ENCODE measurements at places on chromosomes 5 and 9.

- no peak for DNase-seq
Observed at GRCh38 chr5:31095796-31096195, 97.7 kb upstream of the CDH6 start.

DNA sequence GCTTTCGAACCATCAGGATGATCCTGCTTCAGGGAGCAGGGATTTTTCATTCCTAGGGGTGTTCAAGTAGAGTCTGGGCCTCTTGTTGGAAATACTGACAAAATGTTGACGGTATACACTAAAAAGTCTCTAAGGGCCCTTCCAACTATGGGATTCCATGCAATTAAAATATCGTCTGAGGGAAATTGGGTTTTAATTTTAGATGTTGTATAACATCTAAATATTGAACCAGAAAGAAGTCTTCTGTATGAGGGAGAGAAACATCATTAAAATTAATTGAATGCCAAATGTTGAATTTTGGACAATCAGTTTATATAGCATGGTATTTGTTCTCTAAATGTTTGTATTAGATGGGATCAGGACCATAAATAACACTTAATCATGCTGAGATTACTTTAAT is 25.7 kb upstream of the DAB2 start:
- DNase-seq, result no peak

- no peak for DNase-seq
Observed at GRCh38 chr5:98514215-98514614, 259.2 kb upstream of the RGMB start.

- DNase-seq, result no peak
Observed at GRCh38 chr5:111927191-111927590, 170.2 kb upstream of the NREP start.

DNA sequence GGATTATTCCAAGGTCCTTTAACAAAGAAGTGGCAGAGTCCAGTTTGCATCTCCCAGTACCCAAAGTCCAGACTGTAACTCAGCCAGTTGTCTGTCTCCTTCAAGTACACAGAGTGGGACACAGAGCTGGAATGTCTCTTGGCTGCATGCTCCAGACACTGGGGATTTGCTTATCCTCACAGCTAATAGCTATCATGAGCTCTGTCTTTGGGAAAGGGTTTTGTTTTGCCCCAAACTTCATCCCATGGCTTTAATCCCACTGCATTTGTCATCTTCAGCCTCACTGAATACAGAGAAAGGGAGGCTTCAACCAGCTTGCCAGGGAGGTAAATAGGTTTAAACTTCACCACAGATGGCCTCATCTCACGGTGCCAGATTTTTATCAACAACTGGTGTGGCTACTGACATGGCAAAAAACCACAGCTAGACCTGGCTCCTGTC is 412.2 kb upstream of the SLC24A2 start:
- no peak for DNase-seq

DNA sequence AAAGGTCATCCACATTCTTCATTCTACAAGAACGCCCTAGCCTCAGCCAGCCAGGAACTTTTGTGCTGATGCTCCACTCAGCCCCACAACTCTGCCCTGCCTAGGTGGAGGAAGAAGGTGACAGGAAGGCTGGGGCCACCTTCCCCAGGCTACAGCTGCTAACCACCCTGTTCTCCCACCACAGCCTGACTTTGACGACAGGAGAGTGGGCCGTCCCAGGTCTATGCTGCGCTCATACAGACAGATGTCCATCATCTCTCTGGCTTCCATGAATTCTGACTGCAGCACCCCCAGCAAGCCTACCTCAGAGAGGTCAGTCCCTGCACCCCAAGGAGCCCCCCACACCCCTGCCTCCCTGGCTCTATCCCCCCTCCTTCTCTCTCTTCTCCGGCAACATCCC is 28.2 kb upstream of the FOXI1 start:
- DNase-seq, result no peak

DNA sequence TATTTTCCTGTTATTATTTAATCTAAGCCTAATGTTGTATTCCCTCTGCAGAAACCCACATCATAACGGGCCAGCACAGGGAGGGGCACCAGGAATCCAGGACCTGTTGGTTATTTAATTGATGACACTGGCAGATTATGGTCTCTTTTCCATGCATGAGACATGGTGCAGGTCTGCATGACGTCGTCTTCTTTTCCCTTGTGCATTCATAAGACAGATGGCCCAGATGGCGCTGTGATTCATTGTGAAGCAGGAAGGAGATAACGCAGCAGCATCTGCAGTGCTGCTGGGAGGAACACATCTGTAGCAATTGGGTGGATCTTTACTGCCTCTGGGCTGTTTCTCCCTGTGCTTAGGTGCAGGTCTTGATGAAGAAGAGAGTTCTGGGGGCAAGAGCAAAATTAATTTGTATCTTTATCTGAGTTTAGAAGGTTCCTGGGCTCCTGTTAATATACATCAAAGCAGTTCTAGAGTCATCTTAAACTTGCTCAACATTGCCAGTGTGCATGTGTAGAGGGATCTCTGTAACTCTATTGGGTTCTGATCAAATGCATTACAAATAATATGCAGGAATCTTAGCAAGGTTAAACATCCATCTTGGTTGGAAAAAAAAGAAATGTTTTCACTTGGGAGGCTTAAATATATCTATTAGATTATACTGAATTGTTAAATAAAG is 176.1 kb downstream of the PCSK1 start:
- DNase-seq, result no peak

- no peak for DNase-seq
Observed at GRCh38 chr9:121538221-121538620, 38.6 kb upstream of the GGTA1 start.

DNA sequence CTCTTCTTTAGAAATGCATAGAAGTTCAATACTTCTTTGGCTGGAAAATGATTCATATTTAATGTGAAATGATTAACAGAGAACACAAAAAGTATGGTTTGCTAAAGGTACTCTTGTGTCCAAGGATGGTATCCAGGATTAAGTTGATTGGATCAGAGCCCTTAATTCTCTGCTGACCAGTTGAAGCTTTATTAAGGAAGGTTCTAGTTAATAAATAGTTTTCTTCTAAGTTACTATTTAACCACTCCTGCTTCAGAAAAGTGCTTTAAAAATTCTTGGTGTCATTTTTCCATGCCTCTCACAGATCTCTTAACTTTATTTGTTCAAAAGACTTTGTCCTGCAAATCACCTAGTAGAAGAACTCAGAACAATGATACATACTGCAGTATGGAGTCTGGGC is 134.3 kb downstream of the MEF2C start:
- no peak for DNase-seq

- no peak for DNase-seq
Observed at GRCh38 chr5:62305358-62305714, 670 bp upstream of the KIF2A start.

GRCh38 chr9:86500667-86501435 is 146.6 kb upstream of the TUT7 start:
- DNase-seq, result no peak

DNA sequence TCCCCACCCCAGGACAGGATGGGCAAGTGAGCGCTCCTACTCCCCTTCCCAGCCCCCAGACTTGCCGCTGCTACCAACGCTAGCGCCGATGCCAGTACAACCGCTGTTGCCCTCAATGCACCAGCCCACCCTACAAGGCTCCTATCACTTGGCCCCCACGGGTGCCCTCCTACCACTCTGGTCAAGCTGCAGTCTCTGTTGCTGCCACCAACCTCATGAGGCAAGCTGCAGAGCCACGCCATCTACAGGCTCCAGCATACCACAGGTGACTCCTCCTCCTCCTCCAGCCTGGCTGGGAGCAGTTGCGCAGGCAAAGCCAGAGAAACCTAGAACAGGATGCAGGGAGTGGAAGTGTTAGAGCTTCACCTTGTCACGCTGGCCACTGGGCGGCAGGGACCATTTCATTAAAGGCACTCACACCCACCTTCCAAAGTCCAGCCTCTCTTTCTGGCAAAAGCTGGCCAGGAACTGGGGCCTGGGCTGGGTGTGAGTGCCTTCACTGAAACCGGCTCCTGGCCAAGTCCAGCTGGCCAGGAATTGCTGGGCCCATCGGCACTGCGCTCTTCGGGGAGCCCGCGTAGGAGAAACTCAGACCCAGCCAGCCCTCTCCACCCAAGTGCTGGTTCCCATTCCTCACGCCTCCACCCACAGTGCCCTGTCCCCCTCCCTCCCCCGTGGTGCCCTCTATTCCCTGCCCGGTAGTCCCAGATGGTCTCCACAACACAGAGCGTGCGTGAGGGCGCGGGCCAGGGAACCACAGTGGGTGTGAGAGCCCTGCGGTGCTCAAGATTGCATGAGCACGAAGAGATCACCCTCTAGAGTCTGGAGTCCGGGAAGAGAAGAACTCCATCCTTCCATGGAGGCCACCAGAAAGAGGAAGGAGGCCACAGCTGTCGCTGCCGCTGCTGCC is 1.6 kb upstream of the PCAT7 start:
- no peak for DNase-seq

DNA sequence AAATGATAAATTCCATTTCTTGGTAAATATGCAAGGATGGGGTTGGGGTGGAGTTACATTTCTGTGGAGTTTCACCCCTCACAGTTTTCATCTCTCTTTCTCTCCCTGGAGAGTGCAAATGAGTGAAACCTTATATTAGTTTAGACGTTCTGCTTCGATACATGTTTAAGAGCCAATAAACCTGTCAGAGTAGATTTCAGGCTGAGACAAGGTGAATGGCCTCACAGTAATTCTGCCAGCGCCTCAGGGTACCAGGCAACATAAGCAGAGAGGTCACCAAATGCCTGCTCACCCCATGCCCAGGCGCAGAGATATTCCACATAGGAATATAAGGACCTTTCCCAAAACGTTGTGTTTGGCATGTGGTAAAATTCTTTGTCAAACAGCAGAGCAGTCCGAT is 154.9 kb upstream of the VLDLR start:
- DNase-seq, result no peak

Data from stimulated activated CD4-positive, alpha-beta T cell treated with anti-CD3 and anti-CD28 coated beads, Interleukin-4, amount 100 ng/mL, for 24 hours (primary cell).